Aorta (tissue), 5 donors: ENCODE measurements at places on chromosomes 11 and 22. TPM values are rescaled to one million over a fixed set of nuclear protein-coding genes. Genes with fewer than 3 reads are reported as not detected.

TRPM5 gene
- not detected for total RNA-seq

GRCh38 chr11:60658409-60658808 is 41.0 kb upstream of the MS4A8 start:
- H3K4me3 ChIP-seq, result no peak overlapping the region
- DNase-seq, result no peak
- H3K27ac ChIP-seq, result no peak overlapping the region
- no peaks in the 10 kb centered on the region for H3K4me1 ChIP-seq

DNA sequence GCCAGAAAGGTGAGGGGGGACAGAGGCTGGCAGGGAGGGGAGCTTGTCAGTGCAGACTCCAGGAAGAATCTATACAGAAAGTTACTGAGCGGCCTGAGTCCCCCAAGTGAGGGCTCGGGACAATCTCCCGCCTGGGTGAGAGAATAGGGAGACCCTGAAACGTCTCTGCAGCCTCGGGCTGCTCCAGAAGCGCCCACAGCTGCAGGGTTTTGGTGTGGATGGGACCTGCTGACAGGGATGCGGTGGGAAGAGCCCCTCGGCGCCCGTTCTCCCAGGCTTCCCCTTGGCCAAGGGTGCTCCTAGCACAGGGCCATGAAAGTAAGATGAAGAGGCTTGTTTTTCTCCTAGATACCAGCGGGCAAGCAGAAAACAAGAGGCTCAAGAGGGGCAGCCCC is 743 bp upstream of the RCE1 start:
- peak overlapping the region; percentile 87 for H3K4me3 ChIP-seq
- H3K27me3 ChIP-seq, result no peaks in the 10 kb centered on the region
- DNase-seq, result no peak
- peak overlapping the region; percentile 92 for H3K27ac ChIP-seq
- no peaks in the 10 kb centered on the region for H3K36me3 ChIP-seq
- H3K4me1 ChIP-seq, result no peaks in the 10 kb centered on the region

DNA sequence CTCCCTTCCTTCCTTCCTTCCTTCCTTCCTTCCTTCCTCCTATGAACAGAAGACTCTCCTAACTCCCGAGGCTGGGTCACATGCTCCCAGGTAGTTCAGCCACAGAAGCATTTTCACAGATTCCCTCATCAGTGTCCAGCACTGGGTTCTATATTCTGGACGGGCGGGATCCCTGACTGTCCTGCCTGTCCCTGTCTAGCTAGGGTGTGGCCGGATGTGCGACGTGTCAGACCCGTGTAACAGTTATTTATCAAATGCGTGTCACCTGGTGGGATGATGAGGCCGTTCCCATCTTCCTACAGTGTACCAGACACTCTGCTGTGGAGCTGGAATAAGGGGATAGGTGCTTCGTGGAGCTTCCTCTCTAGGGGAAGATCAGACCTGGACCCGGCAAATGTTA is 901.0 kb downstream of the BRD1 start:
- no peaks in the 10 kb centered on the region for H3K27me3 ChIP-seq
- no peak overlapping the region for H3K4me3 ChIP-seq
- H3K4me1 ChIP-seq, result no peaks in the 10 kb centered on the region
- DNase-seq, result no peak

ARHGEF17 gene
- total RNA-seq, result 159 TPM
